ENCODE measurements at places on chromosomes 1 and 21.
A peak's percentile ranks its signal among the peaks of the same experiment; 100 is the strongest.

- DNase-seq: no peak
These were observed 20.2 kb downstream of the DESI2 start for GRCh38 chr1:244672946-244673682.

DNA sequence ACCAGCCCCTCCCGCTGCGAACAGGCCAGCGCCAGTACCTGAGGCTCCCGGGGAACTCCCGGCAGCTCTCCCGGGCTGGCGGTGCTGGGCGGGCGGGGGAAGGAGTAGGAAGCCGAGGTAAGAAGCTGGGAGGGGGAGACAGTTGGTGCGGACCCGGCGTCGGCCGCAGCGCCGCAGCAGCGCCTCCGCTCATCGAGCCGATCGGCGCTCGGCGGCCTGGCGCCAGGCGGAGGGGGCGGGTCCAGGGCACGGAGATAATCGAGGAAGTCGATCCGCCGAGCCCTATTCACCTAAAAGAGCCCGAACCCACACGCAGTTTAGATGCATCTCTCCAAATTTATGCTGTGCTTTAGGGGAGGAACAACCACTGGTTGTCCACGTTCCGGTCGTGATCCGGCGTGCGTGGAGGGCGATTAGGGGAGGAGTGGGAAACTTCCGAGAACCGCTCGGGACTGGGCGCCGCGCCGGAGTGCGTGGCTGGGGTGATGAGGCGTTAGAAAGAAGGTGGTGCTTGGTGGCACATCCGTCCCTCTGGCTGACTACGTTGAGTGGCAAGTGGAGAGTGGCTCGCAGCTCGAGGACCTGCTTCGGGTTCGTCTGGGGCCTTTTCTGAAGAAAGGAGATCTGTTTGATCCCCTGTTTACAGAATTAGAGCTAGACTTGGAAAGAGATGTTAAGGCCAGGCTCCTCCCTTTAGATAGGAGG, at the start of gene VAMP4:
VAMP4 (minus strand) TSS at position 194 of the 705 bp plus-strand sequence. CDS start 3,651 bp downstream, outside the sequence.
- peak; percentile 90 for DNase-seq

DNA sequence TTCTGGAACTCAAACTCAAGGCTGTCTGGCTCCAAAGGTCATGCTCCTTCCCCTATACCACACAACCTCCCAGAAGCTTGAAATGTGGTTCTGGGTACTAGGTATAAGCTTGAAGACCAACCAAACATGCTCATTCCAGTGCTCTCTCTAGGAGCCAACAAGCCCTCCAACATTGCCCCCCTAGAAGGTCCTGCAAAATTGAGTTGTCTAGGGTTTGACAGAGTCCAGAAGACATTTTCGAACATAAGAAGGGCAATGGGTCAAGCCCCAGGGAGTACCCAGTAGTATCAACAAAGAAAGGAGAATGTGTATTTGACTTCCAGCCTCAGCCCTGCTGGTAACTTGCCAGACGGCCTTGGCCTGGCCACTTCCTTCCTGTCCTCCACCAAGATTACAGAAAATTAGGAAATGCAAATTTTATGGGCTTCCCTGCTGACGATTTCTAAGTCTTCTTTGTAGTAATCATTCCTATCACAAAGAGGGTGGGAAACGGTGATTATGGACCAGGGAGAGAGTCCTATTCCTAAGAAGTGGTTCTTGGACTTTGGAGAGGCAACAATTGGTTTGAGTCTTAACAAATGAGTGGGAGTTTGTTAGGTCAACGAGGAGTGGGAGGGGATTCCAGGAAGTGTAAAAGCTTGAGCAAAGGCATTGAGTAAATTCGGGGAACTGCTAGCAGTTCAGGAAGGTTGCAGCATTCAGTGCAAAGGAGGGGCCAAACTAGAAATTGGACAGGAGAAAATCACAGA, 18.7 kb upstream of the SLAMF1 start:
- no peak for DNase-seq

GRCh38 chr1:195941314-195941713, 666.9 kb downstream of the KCNT2 start:
- no peak for DNase-seq

GRCh38 chr1:196355206-196355786, 252.9 kb downstream of the KCNT2 start:
- no peak for DNase-seq

DNA sequence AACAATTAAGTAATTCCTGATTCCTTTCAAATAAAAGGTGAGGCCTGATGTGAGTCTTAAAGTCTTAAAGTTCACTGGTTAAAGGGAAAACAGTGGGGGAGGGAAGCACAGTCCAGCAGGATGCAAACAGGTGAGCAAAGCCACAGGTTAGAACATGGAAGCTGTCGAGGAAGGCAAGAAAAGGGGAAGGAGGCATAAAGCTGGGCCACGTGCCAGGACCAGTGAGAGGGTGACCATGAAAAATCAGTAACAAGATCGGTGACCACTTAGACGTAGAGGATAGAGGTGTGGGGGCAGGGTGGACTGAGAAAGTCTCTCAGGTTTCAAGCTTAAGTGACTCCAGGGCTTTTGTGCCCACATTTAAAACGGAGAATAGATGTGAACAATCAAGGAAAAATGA, 231.3 kb downstream of the SETD4 start:
- no peak for DNase-seq

- no peak for DNase-seq
These were observed 552.9 kb upstream of the CAMK1G start for GRCh38 chr1:209030454-209031167.

DNA sequence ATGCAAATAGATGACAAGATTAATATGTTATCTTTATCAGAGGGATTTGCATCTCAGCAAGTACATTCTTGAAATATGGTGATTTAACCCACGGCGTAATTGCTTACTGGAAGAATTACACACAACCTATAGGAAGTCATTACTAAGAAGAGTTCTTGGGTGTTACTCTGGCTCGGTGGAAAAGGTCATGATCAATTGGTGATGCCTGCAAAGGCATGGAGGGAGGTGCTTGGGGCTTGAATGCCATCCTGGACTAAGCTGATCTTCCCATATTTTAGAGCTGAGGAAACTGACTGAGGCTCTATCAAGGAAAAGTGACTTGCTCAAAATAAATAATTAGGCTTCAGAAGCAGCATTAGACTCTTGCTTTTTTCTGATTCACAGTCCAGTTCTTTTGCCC, 137.5 kb upstream of the JUN start:
- DNase-seq: no peak

GRCh38 chr21:31173881-31174555, 135.7 kb upstream of the KRTAP19-8 start:
- peak; percentile 84 for DNase-seq

- no peak for DNase-seq
These were observed 127.8 kb downstream of the GRIK3 start for GRCh38 chr1:36906555-36906954.

DNA sequence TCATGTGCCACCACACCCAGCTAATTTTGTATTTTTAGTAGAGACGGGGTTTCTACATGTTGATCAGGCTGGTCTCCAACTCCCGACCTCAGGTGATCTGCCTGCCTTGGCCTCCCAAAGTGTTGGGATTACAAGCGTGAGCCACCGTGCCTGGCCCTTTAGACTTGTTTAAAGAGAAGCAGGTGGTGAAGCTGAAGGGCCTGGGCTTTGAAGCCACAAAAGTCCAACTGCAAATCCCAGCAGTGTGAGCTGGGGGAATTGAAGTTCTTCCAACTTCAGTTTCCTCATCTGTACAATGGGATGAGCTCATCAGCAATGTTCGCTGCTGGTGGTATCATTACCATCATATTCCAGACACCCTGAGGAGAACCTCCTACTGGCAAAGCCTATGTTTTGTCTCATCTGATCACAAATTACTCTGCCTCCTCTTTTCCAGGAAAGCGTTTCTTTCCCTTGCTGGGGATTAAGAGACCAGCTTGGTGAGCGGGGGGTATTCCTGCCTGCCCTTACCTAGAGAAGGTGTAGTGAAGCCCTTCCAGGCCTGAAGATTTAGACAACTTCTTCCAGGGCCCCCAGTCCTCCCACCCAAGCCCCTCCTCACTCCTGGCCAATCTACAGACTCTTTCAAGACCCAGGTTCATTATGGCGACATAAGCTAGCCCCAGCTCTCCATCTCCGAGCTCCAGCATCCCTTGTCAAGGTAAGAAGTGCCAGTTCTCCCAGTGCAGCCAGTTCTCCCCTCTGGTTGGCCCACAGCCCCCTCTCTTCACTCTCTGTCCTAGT, 2.4 kb upstream of the SHISA4 start:
- no peak for DNase-seq

DNA sequence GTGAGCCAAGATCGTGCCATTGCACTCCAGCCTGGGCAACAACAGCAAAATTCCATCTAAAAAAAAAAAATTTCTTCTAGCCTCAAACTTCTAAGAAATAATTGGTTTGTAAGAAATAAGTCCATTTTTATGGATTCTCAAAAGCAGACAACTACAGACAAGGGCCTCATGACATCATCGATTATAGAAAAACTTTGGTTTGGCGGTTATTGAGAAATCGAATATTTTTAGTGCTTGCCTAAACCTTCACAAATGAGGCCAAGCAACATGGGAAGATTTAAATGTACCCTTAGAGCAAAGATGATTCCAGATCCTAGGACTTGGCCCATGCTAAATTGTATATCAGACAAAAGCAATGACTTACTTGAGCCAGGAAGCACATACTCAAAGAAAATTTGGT, 27.8 kb upstream of the MX1 start:
- DNase-seq: no peak

DNA sequence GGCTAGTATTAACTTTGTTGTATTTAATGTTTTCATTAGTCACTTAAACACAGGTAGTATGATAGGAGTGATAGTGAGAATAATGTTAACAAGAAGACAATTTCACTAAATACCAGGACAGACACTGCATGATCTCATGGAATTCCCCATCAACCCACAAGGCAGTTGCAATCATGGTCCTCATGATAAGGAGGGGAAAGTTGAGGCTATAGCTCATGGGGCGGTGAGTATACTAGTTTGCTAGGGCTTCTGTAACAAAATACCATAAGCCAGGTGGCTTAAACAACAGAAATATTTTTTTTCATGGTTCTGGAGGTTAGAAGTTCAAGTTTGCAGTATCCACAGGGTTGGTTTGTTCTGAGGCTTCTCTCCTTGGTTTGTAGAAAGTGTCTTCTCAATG, 115.8 kb downstream of the DSCAM start:
- no peak for DNase-seq

All from Ammon's horn (tissue), 1 donor.